ENCODE measurements at places on chromosomes 1 and 21.
A peak's percentile ranks its signal among the peaks of the same experiment; 100 is the strongest.

GRCh38 chr1:184982002-184982954 is 8.0 kb upstream of the NIBAN1 start:
- peak; percentile 88 for DNase-seq

DNA sequence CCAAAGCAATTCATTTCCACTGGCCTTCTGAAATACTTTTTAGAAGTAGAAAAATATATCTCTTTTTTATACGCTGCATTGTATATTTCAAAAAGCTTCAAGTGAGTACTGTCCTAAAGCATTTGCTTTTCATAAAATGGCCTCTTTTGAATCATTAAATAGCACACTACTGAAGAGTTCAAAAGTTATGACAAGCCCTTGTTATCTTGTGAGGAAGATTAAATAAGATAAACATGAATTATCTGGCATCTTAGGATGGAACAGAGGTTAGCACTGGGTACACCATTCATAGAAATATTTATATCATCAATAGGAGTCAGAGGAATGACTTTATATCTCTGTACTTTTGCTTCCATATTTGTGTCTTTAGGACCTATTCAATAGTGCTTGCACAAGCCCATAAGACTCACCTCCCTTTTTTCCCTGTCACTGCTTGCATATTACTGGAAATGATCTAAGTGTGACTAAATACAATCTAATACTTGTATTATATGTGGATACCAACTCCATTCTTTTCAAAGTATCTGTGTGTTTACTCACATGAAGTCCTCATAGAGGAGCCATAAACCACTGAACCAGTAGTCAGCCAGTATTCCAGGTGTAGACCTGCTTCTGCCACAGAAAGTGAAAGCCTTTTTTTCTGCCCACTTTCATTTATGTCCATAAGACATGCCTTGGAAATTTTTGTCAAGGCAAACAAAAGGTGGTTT is 274.2 kb upstream of the C1orf105 start:
- no peak for DNase-seq

DNA sequence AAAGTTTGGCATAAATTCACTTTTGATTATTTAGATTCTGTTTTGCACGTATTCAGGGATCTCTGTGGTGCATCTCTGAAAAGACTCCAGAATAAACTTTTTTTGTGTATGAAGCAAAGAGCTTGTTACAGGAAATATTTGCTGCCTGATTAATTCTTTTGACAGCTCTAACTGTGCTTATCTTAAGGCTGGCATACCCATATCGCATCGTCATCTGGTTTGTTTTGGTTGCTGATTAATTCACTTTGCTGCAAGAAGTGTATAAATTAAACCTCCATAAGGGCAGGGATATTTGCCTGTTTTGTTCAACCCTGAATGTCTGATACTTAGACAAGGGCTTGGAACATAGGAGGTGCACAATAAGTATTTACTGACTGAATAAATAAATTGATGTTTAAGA is 17.5 kb upstream of the DUSP10 start:
- DNase-seq = no peak

GRCh38 chr1:176543360-176544129 is 80.6 kb downstream of the PAPPA2 start:
- no peak for DNase-seq

- DNase-seq = no peak
These were observed 121.1 kb upstream of the RAVER2 start for GRCh38 chr1:64623750-64624191.

DNA sequence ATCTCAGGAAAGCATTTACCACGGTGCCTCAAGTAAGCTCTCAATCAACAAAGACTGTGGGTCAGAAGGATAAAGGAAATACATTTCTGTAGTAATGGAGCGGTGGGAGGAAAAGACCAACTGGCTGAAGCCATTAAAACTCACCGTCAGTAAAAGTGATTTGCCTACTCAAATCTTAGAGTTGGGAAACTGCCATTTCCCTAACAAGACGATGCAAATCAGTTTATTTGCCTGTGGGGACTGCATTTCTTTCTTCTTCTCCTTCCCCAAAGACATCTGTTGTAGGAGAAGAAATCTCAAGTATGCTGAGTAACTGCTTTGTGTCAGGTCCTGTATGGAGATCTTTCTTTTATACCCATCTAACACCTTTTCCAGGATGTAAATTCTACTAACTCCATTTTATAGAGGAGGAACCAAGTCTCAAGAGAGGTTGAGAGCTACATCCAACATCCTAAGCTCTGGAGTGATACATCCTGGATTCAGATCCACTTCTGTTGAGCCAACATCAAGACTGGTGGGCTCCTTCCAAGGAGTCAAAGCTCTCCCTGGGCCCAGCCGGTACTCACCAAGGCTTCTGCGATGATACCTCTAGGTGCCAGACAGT is 219.3 kb upstream of the FGGY start:
- DNase-seq = no peak

- no peak for DNase-seq
These were observed 1326.5 kb upstream of the B3GALT2 start for GRCh38 chr1:194512957-194513356.

DNA sequence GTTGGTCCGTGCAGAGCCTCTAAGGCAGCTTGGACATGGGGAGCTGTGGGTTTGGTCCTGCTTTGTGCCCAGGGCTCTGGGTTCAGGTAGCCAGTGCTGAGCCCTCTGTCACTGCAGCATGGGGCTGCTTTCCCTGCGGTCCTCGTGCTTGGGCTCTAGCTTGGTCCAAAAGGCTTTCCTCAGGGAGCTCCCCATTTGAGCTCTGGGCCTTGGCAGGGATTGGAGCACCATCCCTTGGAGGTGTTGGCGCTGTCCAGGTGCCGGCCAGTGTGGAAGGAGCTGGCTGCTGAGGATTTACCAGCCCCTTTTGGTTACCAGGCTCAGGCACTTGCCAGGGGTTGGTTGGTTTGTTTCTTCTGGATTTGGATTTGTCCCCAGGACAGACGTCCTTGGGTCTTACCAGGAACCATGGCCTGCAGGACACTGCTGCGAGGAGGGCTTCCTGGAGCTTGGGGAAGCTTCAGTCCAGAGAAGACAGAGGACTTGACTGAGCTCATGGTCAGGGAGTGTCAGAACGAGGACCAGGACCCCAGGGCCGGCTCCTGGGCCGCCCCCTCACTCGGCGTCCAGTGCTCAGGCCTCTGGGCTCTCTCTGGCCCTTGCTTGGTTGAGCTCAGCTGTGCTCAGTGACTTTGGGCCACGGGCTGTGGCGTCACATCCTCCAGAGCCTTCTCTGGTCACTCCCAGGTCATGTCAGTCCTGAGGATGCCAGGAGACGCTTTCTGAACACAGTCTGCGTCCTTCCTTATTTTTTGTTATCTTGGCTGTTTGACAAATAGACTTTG is 224.7 kb downstream of the CAMTA1 start:
- DNase-seq = no peak

GRCh38 chr1:30639881-30640452 is 83.4 kb downstream of the MATN1 start:
- DNase-seq = no peak

- no peak for DNase-seq
These were observed 113.6 kb upstream of the KIF26B start for GRCh38 chr1:245041058-245041698.

Data from sciatic nerve (tissue), 2 donors.